Activated naive CD4-positive, alpha-beta T cell treated with Interleukin-2 at 50 U/mL for 16 hours (primary cell): ENCODE measurements at places on chromosomes 3 and 15.

DNA sequence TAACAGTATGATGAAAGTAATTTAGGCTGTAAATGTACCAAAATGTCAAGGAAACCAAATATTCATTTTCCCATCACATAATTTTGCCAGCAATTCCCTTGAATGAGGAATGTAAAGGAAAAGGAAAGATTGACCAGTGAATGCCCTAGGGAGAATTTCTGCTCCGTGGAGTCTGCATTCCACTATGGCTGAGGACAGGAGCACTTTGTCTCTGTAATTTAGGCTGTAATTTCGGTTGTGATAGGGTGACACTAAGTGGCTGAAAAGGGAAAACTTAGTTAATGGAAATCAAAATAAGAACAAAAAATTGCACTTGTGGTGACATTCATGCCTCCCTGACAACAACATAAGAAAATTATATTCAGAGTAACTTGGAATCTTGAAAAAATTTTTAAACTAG lies 8.3 kb upstream of the TMEM207 start:
- no peak for DNase-seq

GRCh38 chr3:105278688-105279087 lies 88.0 kb upstream of the ALCAM start:
- DNase-seq: no peak

DNA sequence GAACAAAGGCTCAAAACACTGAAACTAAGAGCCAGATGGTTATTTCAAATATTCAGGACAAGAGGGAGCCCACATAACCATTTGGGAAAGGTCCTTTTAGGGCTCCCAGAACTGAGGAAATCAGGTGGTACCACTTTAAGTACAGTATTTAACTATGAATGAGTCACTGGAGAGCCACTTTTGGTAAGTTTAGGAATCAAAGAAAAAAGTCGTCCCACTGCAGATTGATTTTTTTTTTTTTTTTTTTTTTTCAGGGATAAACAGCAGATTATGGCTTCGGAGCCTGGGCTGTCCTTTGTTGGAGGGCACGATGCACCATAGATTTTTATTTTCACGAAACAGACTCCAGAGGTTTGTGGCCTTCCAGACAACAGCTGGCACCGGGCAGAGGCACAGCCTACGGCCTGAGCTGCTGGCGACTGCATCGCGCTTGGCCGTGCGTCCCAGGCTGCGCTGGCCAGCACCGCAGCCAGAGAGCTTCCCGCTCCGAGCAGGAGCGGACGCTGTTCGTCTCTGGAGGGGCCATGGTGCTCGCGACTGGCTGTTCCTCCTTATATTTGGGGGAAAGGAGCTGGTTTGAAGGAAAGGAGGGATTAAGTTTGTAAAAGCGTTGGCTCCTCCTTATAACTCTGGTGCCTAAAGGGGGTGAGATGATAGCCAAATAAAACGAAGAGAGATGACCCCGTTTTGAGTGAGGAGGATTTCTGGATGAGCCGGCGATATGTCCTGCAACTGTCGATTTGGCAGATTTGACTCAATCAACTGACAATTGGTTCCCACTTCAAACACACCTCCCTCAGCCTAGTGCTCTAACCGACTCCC lies 152.9 kb upstream of the GOLIM4 start:
- DNase-seq: no peak

- no peak for DNase-seq
Measured at GRCh38 chr15:74192751-74193150, 9.8 kb downstream of the STRA6 start.
